ENCODE measurements at places on chromosomes 1 and 21.

- no peak overlapping the region for H3K27ac ChIP-seq
- DNase-seq, result no peak
- no peaks in the 10 kb centered on the region for H3K27me3 ChIP-seq
Measured at GRCh38 chr1:217019475-217019874, 296.2 kb upstream of the ESRRG start.

DNA sequence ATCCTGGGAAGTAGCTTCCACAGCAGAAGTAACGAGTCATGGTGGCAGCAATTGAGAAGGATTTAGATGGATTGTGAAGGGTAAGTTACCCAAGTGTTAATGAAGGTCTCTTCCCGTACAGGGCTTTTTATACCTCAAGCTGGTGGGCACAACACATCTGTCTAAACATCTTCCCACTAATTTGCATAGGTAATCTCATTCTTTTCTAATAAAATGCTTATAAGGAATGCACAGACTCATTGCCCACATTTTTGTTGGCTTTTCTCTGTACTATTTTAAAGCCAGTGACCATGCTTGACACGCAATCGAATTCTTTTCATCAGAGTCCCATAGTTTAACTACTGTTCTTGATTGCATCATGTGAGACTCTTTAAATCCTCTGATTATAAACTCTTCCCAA lies at the start of gene KRTAP7-1:
Gene KRTAP7-1, minus strand, starts transcription at position 101 of the 400 bp plus-strand sequence. Its CDS starts 61 bp downstream, at position 40.
- DNase-seq, result no peak
- no peaks in the 10 kb centered on the region for H3K36me3 ChIP-seq
- H3K4me3 ChIP-seq, result no peak within 1 kb of the TSS
- no peaks in the 10 kb centered on the region for H3K27me3 ChIP-seq
- no peak within 1 kb of the TSS for H3K27ac ChIP-seq

DNA sequence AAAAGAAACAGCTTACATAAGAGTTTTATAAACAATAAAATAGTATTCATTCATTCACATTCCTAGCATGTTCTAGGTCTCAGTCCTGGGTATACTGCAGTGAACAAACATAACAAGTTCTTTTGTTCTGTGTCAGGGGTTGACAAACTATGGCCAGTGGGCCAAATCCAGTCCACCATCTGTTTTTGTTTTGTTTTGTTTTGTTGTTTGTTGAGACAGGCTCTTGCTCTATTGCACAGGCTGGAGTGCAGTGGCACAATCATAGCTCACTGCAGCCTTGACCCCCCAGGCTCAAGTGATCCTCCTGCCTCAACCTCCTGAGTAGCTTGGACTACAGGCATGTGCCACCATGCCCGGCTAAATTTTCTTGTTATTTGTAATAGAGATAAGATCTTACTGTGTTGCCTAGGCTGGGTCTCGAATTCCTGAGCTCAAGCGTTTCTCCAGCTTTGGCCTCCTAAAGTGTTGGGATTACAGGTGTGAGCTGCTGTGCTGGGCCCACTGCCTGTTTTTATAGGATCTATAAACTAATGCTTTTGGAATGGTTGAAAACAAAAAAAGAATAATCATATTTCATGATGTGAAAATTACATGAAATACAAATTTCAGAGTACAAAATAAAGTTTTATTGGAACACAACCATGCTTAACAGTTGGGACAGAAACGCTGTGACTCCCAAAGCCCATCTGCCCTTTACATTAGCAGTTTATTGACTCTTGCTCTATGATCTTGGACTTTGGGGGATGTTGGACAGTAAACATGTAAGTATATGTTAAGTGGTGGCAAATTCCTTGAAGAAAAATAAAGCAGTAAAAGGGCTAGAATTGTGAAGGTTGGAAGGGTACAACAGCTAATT lies 17.9 kb downstream of the CAPZA1 start:
- no peak overlapping the region for H3K4me3 ChIP-seq
- no peaks in the 10 kb centered on the region for H3K27me3 ChIP-seq
- peaks cover 5% of the 10 kb centered on the region for H3K4me1 ChIP-seq
- DNase-seq, result no peak

- H3K4me3 ChIP-seq, result no peak overlapping the region
- H3K4me1 ChIP-seq, result no peaks in the 10 kb centered on the region
- no peak for DNase-seq
- H3K27me3 ChIP-seq, result no peaks in the 10 kb centered on the region
Measured at GRCh38 chr1:180945151-180945550, 32.5 kb downstream of the KIAA1614 start.

- H3K4me3 ChIP-seq, result no peak overlapping the region
- no peaks in the 10 kb centered on the region for H3K36me3 ChIP-seq
- no peak overlapping the region for H3K27ac ChIP-seq
- DNase-seq, result peak; percentile 91
Measured at GRCh38 chr1:6280761-6281451, 20.0 kb upstream of the GPR153 start.

GRCh38 chr21:44426663-44427191 lies 28.6 kb upstream of the LRRC3 start:
- no peak overlapping the region for H3K27ac ChIP-seq
- H3K27me3 ChIP-seq, result no peaks in the 10 kb centered on the region
- DNase-seq, result peak; percentile 43
- no peak overlapping the region for H3K4me3 ChIP-seq

- H3K4me3 ChIP-seq, result no peak overlapping the region
- no peak overlapping the region for H3K27ac ChIP-seq
- peaks cover 4% of the 10 kb centered on the region for H3K4me1 ChIP-seq
- no peaks in the 10 kb centered on the region for H3K27me3 ChIP-seq
Measured at GRCh38 chr21:42459546-42460215, 36.3 kb downstream of the RSPH1 start.

- no peak overlapping the region for H3K4me3 ChIP-seq
- H3K4me1 ChIP-seq, result no peaks in the 10 kb centered on the region
- H3K36me3 ChIP-seq, result no peaks in the 10 kb centered on the region
- no peaks in the 10 kb centered on the region for H3K27me3 ChIP-seq
Measured at GRCh38 chr21:41634211-41634694, 126.3 kb upstream of the TMPRSS2 start.

GRCh38 chr1:62090016-62090415 lies 104.6 kb upstream of the L1TD1 start:
- H3K27me3 ChIP-seq, result no peaks in the 10 kb centered on the region
- peak overlapping the region; percentile 64 for H3K4me3 ChIP-seq
- peaks cover 7% of the 10 kb centered on the region for H3K36me3 ChIP-seq
- H3K27ac ChIP-seq, result no peak overlapping the region

DNA sequence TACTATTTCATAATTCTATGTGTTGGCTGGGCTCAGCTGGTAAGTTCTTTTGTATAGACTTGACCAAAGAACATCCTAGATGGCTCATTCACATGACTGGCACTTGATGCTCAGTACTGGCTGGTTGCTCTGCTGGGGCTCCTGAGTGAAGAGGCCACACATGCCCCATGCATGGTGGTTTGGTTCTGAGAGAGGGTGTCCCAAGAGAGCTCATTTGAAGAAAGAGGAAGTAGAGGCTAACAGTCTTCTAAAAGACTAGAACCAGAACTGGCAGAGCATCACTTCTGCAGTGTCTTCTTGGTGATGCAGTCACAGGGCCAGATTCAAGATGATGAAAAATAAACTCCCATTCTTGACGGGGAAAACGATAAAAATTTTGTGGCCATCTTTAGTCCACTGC lies 5.2 kb upstream of the BACH1 start:
- H3K36me3 ChIP-seq, result no peaks in the 10 kb centered on the region
- H3K4me3 ChIP-seq, result no peak overlapping the region
- no peak for DNase-seq
- no peaks in the 10 kb centered on the region for H3K4me1 ChIP-seq

GRCh38 chr21:43600642-43601402 lies 58.5 kb downstream of the HSF2BP start:
- DNase-seq, result no peak
- no peaks in the 10 kb centered on the region for H3K27me3 ChIP-seq
- H3K4me3 ChIP-seq, result no peak overlapping the region
- H3K27ac ChIP-seq, result no peak overlapping the region

GRCh38 chr1:91790392-91790791 lies 95.6 kb downstream of the TGFBR3 start:
- H3K4me3 ChIP-seq, result peak overlapping the region; percentile 42
- no peaks in the 10 kb centered on the region for H3K27me3 ChIP-seq
- H3K36me3 ChIP-seq, result no peaks in the 10 kb centered on the region
- H3K27ac ChIP-seq, result no peak overlapping the region
- DNase-seq, result no peak
- H3K4me1 ChIP-seq, result peaks cover 8% of the 10 kb centered on the region

- H3K4me1 ChIP-seq, result no peaks in the 10 kb centered on the region
- DNase-seq, result no peak
- no peak overlapping the region for H3K27ac ChIP-seq
- no peak overlapping the region for H3K4me3 ChIP-seq
- H3K36me3 ChIP-seq, result no peaks in the 10 kb centered on the region
Measured at GRCh38 chr1:169003864-169004516, 102.5 kb upstream of the ATP1B1 start.

DNA sequence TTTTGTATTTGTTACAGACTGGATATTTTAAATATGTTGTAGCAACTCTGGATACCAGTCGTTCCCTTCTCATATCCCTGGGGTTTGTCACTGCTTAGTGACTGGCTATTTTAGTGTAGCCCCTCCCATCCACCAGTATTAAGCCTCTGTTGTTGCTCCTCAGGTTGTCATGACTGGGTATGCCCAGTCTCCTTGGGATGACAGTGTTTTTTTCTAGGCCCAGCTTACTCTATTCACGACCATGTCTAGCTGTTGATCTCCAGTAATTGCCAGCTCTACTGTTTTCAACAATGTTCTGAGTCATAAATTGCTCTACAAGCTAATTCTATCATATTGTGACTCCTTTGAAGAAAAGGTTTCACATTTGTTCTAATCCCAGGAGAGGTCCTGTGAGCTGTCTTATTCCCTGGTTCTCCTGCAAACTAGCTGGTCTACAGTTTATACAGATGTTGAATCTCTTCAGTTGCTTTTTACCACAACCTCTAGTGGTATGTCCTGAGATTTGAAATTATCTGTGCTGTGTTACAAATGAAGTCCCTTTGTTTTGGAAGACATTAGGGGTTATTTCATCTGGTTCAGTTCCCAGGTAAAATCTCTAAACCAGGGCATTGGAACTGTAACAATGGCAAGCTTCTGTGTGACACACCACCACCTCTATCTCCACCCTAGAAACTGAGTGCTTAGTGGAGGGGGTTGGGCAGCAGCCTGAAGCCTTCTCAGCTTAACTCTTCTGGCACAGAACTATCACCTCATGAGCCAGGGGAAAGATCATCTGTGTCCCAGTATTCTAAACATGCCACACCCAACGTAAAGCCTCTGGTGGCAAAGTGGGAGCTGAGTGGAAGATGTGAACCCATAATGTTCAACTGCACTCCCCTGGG lies 124.6 kb downstream of the TRIM33 start:
- DNase-seq, result peak; percentile 51
- H3K27ac ChIP-seq, result no peak overlapping the region
- no peaks in the 10 kb centered on the region for H3K27me3 ChIP-seq
- H3K4me1 ChIP-seq, result peaks cover 3% of the 10 kb centered on the region
- H3K36me3 ChIP-seq, result peaks cover 21% of the 10 kb centered on the region

GRCh38 chr1:9164919-9165318 lies 36.0 kb upstream of the GPR157 start:
- H3K27ac ChIP-seq, result no peak overlapping the region
- H3K4me3 ChIP-seq, result no peak overlapping the region
- no peaks in the 10 kb centered on the region for H3K27me3 ChIP-seq
- peak; percentile 74 for DNase-seq
- H3K4me1 ChIP-seq, result peaks cover 17% of the 10 kb centered on the region

GRCh38 chr1:226953175-226953800 lies 13.2 kb downstream of the COQ8A start:
- H3K4me1 ChIP-seq, result no peaks in the 10 kb centered on the region
- H3K27ac ChIP-seq, result no peak overlapping the region
- H3K4me3 ChIP-seq, result no peak overlapping the region
- no peaks in the 10 kb centered on the region for H3K36me3 ChIP-seq
- no peaks in the 10 kb centered on the region for H3K27me3 ChIP-seq

- H3K4me3 ChIP-seq, result no peak overlapping the region
- no peak overlapping the region for H3K27ac ChIP-seq
- DNase-seq, result peak; percentile 33
Measured at GRCh38 chr21:42147386-42148020, 71.4 kb upstream of the ABCG1 start.

- no peaks in the 10 kb centered on the region for H3K36me3 ChIP-seq
- H3K4me1 ChIP-seq, result peaks cover 4% of the 10 kb centered on the region
- H3K27me3 ChIP-seq, result peaks cover 7% of the 10 kb centered on the region
- no peak overlapping the region for H3K4me3 ChIP-seq
- H3K27ac ChIP-seq, result no peak overlapping the region
Measured at GRCh38 chr21:42309753-42310213, 5.4 kb downstream of the TFF3 start.

GRCh38 chr1:93605026-93605568 lies 76.5 kb downstream of the BCAR3 start:
- peaks cover 16% of the 10 kb centered on the region for H3K4me1 ChIP-seq
- no peaks in the 10 kb centered on the region for H3K27me3 ChIP-seq
- no peak overlapping the region for H3K4me3 ChIP-seq
- no peak overlapping the region for H3K27ac ChIP-seq

- DNase-seq, result peak; percentile 62
- H3K27me3 ChIP-seq, result peaks cover 40% of the 10 kb centered on the region
Measured at GRCh38 chr1:1594602-1595260, 5.2 kb downstream of the FNDC10 start.

GRCh38 chr1:184975208-184975870 lies 1.0 kb upstream of the NIBAN1 start:
- no peak for DNase-seq
- no peak overlapping the region for H3K4me3 ChIP-seq
- H3K27ac ChIP-seq, result no peak overlapping the region
- no peaks in the 10 kb centered on the region for H3K36me3 ChIP-seq

GRCh38 chr1:203516184-203516583 lies 22.2 kb downstream of the OPTC start:
- peak overlapping the region; percentile 95 for H3K27ac ChIP-seq
- H3K27me3 ChIP-seq, result peaks cover 12% of the 10 kb centered on the region
- peaks cover 21% of the 10 kb centered on the region for H3K4me1 ChIP-seq
- peak; percentile 44 for DNase-seq
- no peak overlapping the region for H3K4me3 ChIP-seq

DNA sequence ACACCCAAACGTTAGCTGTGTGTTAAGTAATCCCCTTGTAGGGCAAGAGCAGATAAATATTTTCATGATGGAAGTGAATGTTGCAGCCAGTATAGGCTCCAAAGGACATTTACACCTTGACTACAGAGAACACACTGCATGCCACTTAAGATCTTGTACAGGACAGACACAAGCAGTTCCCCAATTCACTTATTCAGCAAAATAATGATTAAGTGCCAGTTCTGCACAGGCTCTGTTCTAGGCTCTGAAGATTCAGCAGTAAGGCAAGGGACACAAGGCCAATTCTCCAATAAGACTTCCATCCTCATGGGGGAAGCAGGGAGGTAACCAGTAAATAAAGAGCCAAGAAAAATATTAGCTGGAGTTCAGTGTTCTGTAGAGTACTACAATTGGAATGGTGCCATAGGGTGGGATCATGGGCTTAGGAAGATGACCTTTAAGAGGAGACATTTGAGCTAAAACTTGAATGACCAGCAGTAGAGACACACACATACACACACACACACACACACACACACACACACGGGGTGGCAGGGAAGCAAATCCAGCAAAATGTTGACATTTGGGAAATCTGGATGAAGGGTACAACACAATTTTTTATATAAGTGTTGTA lies 199.9 kb upstream of the JUN start:
- no peaks in the 10 kb centered on the region for H3K36me3 ChIP-seq
- H3K27me3 ChIP-seq, result peaks cover 23% of the 10 kb centered on the region
- peaks cover 18% of the 10 kb centered on the region for H3K4me1 ChIP-seq
- H3K4me3 ChIP-seq, result no peak overlapping the region

Data from endodermal cell (in vitro differentiated cells).